ENCODE measurements at places on chromosomes 4 and X.

DNA sequence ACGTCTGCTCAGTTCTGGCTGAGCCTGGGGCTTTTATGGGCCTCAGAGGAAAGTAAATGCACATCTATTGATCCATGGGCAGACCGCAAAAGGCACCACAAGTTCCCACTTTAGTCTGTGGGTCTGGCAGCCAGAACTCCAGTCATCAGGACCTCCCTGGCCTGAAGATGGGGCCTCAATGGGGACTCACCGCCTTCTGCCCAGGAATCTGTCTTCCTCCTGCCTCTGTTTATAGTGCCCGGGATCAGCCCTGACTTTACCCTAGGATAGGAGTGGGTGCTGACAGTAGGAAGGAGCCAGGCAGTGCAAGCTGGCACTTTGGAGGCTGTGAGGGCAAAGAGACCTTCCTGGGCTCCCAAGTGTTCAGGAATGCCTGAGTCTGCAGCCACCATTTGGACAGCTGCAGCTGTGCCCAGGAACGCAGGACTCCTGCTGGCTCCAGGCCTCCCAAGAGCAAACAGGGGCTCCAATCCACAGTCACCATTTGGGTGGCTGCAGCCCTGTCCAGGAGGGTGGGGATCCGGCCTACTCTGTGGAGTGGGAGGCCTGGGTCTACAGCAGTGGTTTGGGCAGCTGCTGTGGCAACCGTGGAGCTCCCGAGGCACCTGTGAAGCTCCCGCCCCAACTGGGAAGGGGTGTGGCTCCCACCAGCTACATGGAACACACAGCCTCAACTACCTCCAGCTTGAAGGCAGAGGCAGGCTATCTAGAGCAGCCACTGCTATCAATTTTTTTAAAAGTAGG, 1440.9 kb upstream of the ADGRL3 start:
- DNase-seq = no peak

GRCh38 chrX:115363897-115364296, 74.4 kb downstream of the LUZP4 start:
- no peak for DNase-seq

DNA sequence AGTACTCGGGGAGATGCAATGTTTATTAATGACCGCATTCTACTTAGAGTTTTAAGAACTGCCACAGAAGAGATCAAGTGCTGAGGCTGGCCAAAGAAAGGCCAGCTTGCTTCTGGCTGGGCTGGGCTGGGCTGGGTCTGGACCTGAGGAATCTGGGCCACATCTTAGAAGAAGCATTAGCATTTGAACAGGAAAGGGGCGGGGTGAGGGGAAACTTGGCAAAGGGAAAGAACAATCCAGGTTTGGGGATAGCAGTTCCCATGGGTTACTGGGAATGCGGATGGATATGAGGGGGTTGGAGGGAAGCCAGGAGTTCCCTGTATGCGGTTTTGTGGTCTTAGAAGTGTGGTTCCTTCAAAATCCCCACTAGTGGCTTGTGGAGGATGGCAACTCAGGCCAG, 83.3 kb downstream of the CLDN34 start:
- DNase-seq = no peak

GRCh38 chr4:78566834-78567499, 15.4 kb downstream of the ANXA3 start:
- DNase-seq = no peak

- DNase-seq = no peak
Observed at GRCh38 chr4:4374388-4375098, 12.4 kb upstream of the NSG1 start.

Data from stimulated activated effector memory CD8-positive, alpha-beta T cell treated with anti-CD3 and anti-CD28 coated beads, Interleukin-12 subunit alpha, Interleukin-12 subunit beta, amount 100 ng/mL, for 72 hours (primary cell).